ENCODE measurements at places on chromosomes 11 and 22.
A peak's percentile ranks its signal among the peaks of the same experiment; 100 is the strongest.

- DNase-seq, result no peak
Measured at GRCh38 chr11:120446802-120447201, 64.7 kb upstream of the GRIK4 start.

- peak; percentile 96 for DNase-seq
Measured at GRCh38 chr11:10908215-10908951, 50.5 kb upstream of the ZBED5 start.

- no peak for DNase-seq
Measured at GRCh38 chr11:690738-691633, 4.0 kb downstream of the DEAF1 start.

DNA sequence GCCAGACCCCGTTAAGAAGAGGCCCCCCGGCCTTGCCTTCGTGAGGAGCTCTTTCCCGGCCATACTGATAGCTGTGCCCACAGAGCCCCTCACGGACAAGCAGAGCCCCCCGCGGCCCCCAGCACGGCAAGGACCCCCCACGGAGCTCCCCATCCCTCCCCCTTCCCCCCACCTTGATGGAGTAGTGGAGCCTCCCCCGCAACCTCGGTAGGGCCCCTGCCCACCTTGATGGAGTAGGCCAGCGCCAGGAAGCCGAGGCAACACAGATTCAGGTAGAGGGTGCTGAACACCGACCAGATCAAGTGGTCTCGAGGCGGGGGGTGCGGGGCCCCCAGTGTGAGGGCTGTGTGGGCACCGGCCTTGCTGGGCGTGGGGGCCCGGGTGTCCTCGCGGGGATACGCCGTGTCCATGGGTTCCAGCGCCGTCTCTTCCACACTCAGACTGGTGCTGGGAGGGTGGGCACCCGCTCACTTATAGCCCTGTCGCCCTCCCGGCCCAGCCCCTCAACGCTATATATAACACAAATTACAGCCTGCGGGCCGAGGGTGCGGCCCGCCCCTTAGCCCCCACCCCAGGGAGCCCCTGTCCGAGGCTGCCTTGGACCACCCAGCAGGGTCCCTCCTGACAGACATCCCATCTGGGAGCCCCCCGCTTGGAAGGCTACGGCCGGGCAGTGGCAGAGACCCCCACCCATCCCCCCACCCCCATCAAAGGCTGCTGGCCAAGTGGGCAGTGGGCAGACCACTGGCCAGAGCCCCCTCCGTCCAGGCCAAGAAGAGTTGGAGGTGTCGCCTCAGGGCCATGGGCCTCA lies at the start of gene IFITM5:
Gene IFITM5, minus strand, starts transcription at position 446 of the 811 bp plus-strand sequence. Its CDS starts 36 bp downstream, at position 410.
- DNase-seq, result no peak

GRCh38 chr11:127629200-127629599 lies 628.6 kb upstream of the KIRREL3 start:
- DNase-seq, result no peak

Measured in fibroblast of skin of left quadriceps (primary cell).